ENCODE measurements at places on chromosomes 3 and 15.

DNA sequence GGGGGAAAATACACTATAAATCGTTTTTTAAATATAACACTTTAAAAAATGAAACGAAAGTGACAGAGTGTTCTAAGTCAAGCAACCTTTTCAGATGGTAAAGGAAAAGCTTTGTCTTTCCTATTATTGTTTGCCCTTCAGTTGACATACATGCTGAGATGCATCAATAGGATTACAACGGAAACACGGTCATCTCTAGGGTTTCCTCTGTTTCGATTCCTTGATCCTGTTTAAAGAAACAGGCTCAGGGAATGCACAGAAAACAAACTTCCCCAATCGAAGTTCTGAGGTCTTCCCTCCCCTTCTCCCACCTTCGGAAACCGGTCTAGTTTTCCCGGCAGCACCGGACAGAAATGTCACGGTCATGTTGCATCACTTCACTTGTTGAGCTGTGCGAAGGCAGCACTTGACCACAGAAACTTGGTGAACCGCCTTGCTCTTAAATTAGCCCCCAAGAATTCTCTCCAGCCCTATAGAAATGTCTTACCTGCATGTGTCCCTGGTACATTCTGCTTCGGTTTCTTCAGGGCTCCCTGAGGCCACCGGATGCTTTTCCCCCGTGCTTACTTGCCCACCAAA lies 556 bp downstream of the PEX5L start:
- ATAC-seq = no peak
- peaks cover 13% of the 10 kb centered on the region for H3K4me1 ChIP-seq
- H3K27ac ChIP-seq = no peak overlapping the region
- H3K27me3 ChIP-seq = peaks cover 52% of the 10 kb centered on the region

- no peak overlapping the region for H3K4me3 ChIP-seq
- H3K27me3 ChIP-seq = no peaks in the 10 kb centered on the region
- no peak overlapping the region for H3K27ac ChIP-seq
- ATAC-seq = no peak
- no peaks in the 10 kb centered on the region for H3K36me3 ChIP-seq
These were observed 8.9 kb upstream of the RPS27L start for GRCh38 chr15:63166219-63166618.

GRCh38 chr3:155018621-155019330 lies 61.3 kb upstream of the MME start:
- no peak overlapping the region for H3K27ac ChIP-seq
- no peak for ATAC-seq
- H3K4me1 ChIP-seq = no peaks in the 10 kb centered on the region
- H3K36me3 ChIP-seq = no peaks in the 10 kb centered on the region
- no peak overlapping the region for H3K4me3 ChIP-seq

- H3K27me3 ChIP-seq = peaks cover 8% of the 10 kb centered on the region
- no peaks in the 10 kb centered on the region for H3K36me3 ChIP-seq
- H3K4me1 ChIP-seq = peaks cover 5% of the 10 kb centered on the region
- H3K27ac ChIP-seq = peak within 1 kb of the TSS; percentile 89
- peak within 1 kb of the TSS; percentile 90 for H3K4me3 ChIP-seq
These were observed at the start of gene MYEF2 for GRCh38 chr15:48177766-48178647. Gene MYEF2, minus strand, starts transcription at chr15:48178295. Its CDS starts 58 bp downstream, at chr15:48178237.

Data from activated T-helper 17 cell treated with anti-CD3 and anti-CD28 coated beads, Interleukin-2, amount 50 U/mL, for 72 hours (primary cell).